ENCODE measurements at places on chromosomes 12 and 14. TPM values are rescaled to one million over a fixed set of nuclear protein-coding genes. Genes with fewer than 3 reads are reported as not detected.
A peak's percentile ranks its signal among the peaks of the same experiment; 100 is the strongest.

- no peak for DNase-seq
Observed at GRCh38 chr12:107144990-107145389, 51.6 kb upstream of the CRY1 start.

DNA sequence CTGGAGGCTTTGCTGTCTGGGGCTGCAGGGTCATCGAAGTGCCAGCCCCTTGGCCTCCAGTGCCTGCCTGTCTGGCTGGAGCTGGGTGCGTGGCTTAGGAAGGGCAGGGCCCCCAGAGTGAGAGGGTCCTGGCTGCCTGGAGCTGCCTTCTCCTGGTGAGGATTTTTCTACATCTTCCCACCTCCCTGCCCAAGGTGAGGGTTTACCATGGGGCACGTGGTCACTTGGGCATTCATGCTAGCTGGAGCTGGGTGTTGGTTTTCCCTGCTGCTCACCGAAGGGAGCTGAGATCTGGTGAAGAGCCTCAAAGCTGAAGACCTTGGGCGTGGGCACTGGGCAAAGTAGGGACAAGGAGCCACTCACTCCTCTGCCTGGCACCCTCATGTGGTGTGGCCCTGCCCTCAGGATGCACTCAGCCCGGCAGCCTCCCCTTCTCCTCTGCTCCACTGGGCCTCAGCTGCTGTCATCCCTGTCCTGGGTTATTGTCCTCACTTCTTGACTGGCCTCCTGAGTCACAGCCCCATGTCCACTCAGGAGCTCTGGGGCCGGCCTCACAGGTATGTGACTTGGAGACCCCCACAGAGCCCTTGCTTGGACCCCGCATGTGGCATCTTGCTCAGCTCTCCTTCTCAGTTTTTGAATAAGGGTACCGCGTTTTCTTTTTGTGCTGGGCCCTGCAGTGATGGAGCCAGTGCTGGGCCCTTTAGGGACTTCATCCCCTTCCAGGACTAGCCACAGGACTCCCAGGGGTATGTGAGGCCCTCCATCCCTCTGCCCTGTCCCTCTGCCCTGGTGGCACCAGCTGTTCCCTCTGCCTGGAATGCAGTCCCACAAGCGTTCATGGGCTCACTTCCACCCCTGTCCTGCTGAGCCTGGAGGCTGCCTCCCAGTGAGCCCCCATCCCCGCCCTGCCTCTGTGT, 1.6 kb downstream of the CEP170B start:
- DNase-seq = no peak

- DNase-seq = no peak
Observed at GRCh38 chr12:115452751-115453281, 768.8 kb upstream of the TBX3 start.

DNA sequence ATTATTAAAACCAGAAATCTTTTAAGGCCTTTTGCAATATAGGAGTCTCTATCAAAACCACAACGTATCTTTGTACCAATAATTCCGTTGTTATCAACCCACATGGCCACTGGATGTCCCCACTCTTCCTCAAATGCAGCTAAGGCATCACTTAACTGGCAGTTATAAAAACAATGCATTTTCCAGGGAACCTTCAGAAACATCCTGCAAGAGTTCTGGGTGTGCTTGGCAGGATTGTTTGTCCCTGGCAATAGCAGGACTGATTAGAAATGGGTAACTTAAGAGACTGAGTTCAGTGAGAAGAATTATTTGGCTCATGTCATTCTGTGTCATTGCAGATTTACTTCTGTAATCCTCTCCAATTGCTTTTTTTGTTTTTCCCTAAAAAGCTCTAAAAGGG, 112.0 kb downstream of the SLC15A5 start:
- peak; percentile 37 for DNase-seq

DNA sequence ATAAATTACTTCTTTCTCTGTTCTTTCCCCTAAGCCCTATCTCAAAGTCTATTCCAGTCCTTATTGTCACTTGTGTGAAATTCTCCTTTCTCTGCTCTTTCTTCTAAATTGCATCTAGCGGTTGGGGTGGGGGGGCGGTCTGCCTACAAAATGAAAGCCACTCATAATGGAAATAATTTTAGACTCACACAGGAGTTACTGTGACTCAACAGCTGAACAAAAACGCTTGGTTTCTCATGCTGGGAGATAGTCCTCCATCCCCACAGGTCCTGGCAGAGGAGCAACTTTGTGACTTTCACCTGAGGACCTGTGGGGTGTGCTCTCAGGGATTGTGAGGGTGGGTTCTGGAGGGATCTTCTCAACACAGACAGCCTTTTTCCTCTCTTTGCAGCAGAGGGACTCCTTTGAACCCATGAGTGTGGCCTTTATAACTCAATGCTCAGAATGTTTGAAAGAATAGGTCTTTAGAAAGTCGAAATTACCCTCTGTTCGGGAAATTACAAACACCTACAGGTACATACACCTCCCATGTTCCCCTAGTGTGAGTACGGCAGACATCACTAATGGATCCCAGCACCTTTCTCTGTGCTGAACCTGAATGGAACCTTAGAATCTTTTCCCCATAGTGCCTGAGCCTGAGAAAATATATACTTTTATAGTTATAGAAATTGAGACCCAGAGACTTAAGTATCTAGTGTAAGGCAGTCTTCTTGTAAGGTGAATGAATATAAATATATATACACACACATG, 109.7 kb downstream of the CHST11 start:
- DNase-seq = no peak

DNA sequence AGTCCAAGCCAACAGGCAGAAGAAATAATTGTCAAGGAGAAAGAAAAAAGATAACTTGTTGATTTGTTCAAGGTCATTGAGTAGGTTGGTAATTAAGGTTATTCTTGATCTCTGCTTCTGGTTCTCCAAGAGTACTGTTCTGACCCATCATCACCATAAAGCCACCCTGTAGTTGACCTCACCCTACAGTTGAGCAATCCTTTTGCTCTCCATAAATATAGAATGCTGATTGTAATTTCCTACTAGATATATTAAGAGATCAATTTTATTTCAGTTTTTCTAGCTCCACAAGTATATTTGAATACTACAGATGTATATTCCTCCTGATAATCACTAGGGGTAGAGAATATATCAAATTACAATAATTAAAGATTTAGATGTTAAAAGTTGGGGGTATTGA, 350.5 kb upstream of the PDE3A start:
- DNase-seq = no peak

- DNase-seq = no peak
Observed at GRCh38 chr14:49960453-49960852, 67.6 kb downstream of the ARF6 start.

- peak; percentile 97 for DNase-seq
Observed at GRCh38 chr14:68137704-68138619, 318.4 kb downstream of the RAD51B start.

DNA sequence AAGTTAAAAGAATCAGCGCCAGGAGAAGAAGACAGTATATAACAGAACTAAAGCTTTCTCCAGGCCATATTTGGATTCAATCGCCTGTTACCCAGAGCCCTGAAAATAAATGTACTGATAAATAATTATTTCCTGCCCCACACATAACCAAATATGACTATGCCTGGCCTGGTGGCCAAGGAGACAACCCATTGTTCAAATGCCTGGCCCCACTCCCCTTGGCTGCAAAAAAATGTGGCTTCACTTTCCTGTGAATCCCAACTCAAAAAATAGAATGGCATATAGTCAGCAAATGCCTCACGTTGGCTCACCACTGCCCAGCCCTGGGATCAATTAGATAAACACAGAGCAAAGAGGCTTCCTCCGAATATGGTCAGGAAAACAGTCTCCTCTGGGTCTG, 472.1 kb downstream of the BCL11B start:
- no peak for DNase-seq

DNA sequence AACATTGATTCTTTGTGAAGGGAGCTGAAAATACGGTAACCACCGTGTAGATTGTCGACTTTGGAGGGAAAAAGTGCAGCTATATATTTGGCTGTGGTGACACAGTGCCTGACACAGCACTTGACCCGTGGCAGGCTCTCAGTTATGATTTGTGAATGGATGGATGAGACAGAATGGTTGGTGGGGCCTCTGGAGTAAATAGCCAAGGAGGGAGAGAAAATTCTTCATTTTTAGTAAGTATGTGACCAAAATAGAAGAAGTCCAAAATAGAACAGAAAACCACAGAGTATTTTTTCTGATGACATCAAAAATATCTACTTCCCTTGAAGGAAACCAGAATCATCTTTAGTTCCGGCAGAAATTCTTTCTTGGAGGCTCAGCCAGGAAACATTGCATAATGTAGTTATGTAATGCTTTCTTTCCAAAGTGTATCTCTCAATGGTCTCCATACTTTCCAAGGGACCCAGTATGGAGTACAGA, 82.0 kb upstream of the WSCD2 start:
- DNase-seq = no peak

GRCh38 chr14:68692216-68692615, 100.7 kb downstream of the ZFP36L1 start:
- DNase-seq = no peak

- peak; percentile 78 for DNase-seq
Observed at GRCh38 chr14:80211153-80212022, at the start of gene DIO2. Gene DIO2, minus strand, starts transcription at chr14:80211504. Its CDS starts 32 bp downstream, at chr14:80211472.

DNA sequence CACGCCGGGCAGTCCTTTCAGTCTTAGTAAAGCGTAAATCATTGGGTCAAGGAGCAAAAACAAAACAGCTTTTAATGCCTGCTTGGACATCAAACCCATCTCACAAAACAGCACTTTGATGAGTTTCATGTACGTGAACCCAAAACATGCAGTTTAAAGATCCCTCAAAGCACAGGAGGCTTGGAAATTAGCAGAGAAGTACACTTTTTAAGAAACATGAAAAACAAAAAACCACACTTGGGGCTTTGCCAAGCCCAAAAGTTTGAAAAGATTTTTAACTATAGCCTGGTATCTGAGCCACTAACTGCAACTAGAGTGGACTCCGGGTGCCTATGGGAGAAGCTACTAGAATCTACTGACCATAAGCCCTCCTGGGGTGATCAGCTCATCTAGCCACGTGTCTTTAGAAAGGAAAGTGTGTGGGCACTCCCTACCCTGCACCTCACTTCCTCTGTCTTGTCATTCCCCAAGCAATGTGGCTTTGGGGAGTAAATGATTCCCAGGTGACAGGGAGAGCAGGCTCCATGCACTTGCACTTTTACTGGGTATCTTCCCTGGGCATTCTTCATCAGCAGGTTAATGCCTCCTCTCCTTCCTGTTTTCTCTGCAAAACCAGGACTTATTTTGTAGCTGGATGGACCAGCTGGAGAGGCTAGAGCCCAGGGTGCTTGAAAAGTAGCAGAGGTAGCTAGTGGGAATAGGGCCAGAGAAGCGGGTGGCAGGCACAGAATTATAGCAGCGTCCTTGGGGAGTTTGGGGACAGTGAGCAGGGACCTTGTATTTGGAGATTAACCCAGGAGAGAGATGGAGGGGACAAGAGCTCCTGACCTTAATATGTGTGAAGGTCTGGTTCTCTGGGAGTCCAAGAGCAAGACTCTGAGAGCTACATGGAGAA, 339.3 kb downstream of the BCL11B start:
- no peak for DNase-seq

DNA sequence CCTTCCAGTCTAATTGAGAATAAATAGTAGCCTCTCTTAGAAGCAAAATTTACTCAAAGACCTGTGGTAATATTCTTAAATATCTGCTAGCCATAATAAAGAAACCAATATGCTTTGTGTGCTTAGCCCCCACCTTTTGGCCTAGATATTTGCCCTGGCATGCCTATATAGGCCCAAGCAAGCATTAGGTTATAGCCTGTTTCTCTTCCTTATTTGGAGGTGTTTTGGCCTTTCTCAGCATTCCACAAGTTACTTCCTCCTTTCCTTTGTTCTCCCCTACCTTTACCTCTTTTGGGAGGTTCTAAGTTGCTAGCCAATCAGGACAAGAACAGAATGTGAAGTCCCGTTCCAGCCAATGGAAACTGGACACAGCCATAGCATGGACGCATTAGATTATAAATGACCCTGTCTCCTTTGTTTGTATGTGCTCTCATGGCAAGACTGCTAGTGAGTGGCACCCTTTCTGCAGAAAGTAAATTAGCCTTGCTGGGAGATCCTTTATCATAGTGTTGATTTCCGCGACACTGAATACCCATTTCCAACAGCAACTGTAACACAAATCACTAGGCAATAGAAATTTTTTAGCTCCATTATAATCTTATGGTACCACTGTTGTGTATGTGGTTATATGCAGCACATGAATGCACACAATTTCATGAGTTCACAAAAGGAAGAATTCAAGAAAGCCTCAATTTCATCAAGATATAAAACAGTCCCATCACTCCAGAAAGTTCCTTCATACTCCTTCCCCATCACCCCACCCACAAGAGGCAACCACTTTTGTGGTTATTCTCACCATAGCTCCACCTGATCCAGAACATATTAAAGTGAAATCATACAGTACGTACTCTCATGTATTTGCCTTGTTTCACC, 37.6 kb downstream of the CEP83 start:
- DNase-seq = no peak

- peak; percentile 16 for DNase-seq
Observed at GRCh38 chr14:57502586-57503254, 9.1 kb upstream of the CCDC198 start.

DNA sequence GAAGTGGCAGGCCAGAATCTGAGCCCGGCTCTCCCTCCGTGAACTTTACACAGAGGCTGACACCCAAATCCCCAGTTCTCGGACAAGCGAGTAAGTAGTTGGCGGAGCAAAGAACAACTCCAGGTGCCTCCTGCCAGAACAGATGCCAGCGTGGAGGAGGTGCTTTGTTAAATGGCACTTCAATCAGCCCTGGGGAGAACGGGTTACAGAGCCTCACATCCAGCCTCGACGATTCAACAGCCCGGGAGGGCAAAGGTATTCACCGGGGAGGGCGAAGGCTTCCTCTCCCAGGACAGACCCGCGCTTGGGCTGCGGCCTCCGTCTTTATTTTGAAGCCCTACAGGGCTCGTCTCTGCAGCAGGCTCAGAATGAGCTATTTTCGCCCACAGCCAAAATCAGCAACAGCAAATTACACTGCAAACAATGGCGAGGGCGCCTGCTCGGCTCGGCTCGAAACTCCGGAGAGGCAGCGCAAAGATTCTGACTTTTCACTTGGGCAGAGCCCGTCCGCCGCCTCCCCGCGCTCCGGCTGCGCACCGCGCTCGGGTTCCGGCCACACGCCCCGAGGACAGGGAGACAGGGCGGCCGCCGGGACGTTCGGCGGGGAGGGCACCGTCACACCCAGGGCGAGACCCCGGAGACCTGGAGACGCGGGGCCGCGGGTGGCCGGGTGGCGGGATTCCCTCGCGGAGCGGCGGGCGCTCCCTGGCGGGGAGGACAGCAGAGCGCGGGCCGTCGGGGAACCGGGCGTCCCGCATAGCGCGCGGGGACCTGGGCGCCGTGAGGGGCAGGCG, 811 bp downstream of the TMCC3 start:
- no peak for DNase-seq

GRCh38 chr12:53539526-53539925, 32.2 kb upstream of the NPFF start:
- DNase-seq = no peak

DNA sequence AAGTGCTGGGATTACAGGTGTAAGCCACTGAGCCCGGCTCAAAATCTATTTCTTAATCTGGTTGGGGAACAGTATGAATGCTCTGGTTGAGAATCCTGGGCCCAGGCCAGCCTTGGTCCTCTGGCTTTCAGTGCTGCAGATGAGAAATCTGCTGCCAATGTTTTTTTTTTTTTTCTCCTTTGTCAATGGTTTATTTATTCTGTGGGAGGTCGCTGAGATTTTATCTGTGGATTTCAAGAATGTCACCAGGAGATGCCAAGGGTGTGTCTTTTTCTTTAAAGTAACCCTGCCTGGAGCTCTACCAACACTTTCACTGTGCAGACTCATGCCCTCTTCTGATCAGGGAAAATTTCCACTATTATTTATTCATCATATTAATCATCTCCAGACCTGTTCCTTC, 3.6 kb downstream of the SLC25A29 start:
- DNase-seq = no peak

The C12orf60 gene
- total RNA-seq = 2.8 TPM

The SSPN gene
- 1.0 TPM for total RNA-seq

The CHFR gene
- total RNA-seq = 11.9 TPM

The SERPINA9 gene
- total RNA-seq = not detected
